ENCODE measurements at places on chromosomes 2 and 18.

DNA sequence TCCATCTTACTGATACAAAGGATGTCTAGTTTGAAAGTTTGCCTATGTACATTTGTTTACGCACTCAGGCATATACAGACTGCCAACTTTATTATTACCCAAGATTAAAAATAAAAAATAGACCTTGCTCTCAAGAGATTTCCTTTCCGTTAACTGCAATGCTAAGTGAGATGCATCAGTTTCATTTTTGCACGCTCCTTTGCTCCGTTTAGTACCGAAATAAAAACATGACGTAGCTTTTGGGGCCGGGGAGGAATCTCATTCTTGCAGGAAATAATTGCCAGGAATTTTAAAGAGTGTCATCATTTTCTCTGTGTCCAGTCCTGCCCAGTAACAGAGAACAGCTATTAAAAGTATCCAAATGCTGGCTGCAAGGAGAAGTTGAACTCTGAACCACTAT is 169.5 kb downstream of the SLC8A1 start:
- no peak for DNase-seq

DNA sequence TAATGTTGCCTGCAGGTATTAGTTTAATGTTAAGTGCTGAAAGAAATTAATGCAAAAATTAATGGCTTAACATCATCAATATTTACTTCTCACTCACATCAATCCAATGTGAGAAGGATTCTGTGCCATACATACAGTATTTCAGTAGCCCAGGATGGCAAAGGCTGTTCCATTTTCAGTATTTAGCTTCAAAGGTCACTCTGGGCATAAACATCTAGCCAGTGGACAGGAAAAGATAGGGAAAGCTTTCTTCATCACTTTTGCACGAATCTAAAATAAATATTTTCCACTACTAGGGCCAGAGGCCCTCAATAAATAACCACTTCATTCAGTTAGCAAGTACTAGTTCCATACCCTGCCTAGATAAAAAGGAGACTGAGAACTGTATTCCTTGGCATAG is 236.3 kb upstream of the VWC2L start:
- no peak for DNase-seq

DNA sequence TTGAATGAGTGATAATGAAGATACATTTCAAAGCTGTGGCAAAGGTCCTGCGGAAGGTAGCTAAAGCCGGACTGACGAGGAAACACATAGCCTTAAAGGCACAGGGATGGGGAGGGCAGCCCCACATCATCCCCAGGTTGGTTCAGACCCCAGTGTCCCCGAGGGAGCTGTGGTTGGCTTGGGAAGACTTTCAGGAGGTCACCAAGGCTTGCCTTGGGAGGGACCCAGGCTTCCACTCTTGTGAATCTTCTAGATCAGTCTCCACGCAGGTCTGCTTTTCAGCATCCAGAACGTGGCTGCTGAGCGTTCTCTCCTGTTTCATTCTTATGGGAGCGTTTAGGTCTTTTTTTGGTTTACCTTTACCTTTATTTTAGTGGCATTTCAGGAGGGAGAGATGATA is 16.8 kb downstream of the KIF1A start:
- no peak for DNase-seq

DNA sequence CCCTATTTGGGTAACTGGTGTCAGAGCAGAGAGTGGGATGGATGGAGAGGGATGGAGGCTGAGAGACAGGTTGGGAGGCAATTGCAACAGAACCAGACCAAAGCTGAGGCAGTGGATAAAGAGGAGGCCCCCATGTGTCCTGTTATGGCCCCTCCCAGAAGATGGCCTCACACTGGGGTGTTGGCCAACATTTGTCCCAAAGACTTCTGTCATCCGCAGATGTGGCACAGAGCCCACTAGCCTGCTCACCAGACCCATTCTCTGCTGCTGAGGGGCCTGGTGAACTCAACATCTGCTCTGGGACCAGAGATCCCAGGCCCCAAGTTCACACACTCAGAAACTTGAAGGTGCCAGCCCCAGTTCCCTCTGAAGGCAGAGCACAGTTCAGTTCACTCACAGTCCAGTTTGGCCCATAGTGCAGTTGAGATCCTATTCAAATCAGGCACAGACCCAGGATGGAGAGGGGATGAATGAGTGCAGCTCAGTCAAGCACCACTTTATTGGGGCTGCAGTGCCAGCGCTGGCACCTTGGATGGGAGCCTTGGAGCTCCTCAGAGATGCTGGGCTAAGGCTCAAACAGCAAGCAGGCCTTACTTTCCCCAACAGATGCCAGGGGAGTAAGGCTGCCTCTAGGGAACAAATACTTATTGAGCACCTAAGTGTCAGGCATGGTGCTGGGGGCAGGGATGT is 189.2 kb downstream of the ZBTB7C start:
- DNase-seq: no peak

DNA sequence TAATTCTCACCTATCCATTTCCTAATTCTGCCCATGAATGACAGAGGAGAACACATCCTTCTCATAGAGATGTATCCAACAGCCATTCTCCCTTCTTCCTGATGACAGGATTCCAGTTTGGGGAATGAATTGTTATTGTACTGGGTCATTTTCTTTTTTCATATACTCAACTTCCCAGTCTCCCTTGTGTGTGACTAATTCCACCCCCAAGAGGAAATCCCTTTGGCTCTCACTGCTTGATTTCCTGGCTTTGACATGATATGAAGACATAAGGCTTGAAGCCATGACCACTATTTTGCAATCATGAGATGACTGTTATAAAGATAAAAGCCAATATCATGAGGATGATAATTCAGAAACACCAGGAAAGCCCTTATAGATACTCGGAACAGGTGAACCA is 384.7 kb upstream of the ACVR2A start:
- DNase-seq: no peak

DNA sequence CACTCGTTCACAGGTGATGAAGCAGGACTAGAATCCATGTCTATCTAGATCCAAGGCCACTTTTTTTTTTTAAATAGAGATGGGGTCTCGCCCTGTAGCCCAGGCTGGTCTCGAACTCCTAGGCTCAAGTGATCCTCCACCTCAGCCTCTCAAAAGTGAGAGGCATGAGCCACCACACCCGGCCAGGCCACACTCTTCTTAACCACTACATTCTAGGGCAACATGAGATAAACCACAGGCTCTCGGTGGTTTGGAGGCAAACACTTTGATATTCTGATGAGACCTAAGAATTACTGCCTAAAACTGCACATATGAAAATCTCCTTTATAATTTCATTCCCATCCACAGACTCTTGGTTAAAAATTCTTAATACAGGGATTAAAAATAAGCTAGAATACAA is 51.8 kb downstream of the USP34 start:
- no peak for DNase-seq

DNA sequence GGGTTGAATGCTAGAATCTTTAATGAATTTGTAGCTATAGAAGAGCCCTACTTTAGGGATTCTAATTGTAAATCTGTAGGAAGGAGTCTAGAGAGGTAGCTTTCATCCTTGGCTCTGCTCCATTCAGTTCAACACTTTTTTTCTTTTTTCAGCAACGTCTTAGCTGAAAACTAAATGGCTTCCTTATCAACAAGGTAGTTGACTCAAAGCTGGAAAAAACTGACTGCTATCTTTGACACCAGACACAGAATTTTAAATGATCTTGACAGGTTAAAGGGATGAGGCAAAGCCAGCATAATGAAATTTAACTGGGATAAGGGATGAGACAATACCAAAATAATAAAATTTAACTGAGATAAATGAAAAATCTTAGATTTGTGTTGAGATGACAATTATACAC is 54.9 kb downstream of the TMEFF2 start:
- DNase-seq: no peak

DNA sequence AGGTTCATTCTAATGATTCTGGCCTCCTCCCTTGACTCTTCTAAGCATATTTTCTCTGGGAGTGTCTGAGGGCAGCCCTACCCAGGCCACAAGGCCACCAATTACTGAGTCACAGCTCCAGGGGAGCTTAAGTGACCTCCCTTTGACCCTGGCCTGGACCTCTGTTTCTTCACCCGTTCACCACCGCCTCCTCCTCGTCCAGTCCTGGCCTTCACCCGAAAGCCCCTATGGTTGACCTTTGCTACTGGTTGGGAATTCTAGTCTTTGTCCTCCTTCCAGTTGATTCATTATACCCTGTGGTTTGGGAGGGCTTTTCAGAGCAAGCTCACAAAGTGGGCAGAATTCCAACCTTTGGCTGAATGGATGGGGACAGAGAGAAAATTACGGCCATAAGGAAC is 72.6 kb downstream of the NRP2 start:
- DNase-seq: no peak

DNA sequence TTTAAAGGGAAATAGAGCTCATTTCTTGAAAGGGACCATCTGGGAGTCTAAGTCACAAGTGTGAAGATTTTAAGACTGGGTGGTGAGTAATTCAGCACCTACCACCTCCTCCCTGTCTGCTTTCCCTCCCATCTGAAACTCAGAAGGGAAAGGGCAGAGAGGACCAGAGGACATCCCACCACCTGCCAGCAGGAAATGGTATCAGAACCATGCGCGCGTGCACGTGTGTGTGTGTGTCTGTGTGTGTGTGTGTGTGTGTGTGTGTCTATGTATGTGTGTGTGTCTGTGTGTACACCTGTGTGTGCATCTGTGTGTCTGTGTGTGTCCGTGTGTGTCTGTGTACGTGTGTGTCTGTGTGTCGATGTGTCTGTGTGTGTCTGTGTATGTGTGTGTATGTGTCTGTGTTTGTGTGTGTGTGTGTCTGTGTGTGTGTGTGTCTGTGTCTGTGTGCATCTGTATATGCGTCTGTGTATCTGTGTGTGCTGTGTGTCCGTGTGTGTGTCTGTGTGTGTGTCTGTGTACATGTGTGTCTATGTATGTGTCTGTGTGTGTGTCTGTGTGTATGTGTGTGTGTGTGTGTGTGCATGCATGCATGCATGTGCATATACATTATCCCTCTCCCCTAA is 76.8 kb downstream of the ZFP36L2 start:
- DNase-seq: no peak

DNA sequence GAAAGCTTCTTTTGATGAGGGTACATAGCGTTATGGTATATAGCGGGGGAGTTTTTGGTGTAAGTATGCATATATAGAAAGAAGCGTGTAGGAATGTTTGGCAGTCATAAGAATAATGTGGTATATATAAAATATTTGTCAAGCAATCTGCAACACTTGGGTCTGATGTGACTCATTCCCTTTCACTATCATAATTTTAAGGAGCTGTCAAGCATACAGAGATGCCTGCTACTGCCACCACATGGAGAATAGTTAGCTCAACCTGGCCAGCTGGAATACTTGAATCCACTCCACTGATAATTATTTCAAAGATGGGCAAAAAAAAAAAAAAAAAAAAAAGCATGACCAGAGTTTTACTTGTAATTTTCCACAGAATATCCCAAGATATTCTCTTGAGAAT is 559.8 kb upstream of the REG3G start:
- no peak for DNase-seq

DNA sequence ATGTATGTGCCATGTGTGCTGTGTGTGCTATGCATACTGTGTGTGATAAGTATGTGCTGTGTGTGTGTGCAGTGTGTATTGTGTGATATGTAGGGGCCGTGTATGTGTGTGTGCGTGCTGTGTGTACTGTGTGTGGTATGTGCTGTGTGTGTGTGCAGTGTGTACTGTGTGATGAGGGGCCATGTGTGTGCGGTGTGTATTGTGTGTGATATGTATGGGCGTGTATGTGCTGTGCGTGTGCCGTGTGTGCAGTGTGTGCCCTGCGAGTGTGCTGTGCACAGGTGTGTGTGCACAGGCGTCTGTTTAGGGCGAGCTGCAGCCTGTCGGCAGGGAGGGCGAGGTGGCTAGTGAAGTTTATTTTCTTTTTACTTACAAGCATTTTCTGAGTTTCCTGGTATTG is 16.1 kb downstream of the SNORC start:
- DNase-seq: no peak

DNA sequence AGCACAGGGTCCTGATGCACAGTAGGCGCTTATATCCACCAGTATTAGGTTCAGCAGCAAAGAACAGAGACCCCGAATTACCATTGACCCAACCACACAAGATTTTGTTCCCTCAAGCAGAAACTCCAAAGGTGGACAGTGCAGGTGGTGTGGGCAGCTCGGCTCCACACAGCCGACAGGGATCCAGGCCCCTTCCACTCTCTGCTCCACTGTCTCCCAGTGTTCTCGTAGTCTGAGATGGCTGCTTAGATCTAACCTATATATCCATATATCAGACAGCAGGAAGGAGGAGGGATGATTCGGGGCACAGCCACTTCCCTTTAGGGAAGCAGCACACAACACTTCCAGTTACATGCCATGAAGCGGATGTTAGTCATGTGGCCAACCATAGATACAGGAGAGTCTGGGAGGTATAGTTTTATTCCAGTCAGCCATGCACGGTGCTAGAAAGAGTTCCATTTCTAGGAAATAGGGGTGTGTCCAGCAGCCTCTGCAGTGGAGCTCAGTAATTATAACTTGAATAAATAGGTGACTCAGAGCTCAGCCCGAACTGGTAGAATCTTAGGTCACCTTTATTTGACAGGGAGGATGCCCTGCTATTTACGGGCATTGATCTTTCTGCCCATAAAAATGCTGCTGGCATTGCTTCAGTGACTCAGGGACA is 158.9 kb downstream of the TWIST2 start:
- DNase-seq: no peak

GRCh38 chr2:2007551-2008501 is 263.5 kb upstream of the PXDN start:
- no peak for DNase-seq

DNA sequence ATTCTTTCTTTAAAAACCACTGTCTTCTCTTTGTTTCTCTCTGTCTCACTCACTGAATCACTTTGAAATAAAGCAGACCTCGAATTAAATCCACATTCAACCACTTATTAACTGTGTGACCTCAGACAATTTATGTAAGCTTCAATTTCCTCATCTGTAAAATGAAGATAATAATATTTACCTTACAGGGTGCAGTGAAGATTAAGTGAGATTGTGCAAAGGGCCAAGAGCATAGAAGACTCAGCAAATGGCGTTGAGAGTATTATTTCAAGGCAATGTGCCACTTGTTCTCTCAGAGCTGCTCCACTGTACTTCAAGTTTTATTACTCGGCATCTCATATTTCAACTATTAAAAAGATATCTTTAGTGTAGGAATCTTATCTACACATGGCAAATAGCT is 454.2 kb upstream of the HNRNPA3 start:
- DNase-seq: no peak

DNA sequence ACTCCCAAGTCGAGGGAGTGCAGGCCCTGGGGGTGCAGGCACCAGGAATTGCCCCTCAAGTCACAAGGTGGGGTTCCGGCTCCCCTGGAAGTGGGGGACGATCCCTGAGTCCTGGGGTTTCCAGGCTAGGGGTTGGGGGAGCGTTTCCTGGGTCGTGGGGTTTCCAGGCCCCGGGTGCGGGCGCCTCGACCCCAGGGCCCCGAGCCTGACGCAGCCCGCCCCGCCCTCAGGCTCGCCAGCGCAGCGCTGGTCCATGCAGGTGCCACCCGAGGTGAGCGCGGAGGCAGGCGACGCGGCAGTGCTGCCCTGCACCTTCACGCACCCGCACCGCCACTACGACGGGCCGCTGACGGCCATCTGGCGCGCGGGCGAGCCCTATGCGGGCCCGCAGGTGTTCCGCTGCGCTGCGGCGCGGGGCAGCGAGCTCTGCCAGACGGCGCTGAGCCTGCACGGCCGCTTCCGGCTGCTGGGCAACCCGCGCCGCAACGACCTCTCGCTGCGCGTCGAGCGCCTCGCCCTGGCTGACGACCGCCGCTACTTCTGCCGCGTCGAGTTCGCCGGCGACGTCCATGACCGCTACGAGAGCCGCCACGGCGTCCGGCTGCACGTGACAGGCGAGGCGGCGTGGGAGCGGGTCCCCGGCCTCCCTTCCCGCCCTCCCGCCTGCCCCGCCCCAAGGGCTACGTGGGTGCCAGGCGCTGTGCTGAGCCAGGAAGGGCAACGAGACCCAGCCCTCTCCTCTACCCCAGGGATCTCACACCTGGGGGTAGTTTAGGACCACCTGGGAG is 12.0 kb downstream of the SIGLEC15 start:
- no peak for DNase-seq

- no peak for DNase-seq
Measured at GRCh38 chr18:48705531-48705930, 166.7 kb downstream of the CTIF start.
